ENCODE measurements at places on chromosomes 1 and 21.

GRCh38 chr1:218347336-218347722, 2.2 kb downstream of the TGFB2 start:
- DNase-seq, result peak; percentile 25

GRCh38 chr1:11523746-11524464, 45.0 kb downstream of the DISP3 start:
- DNase-seq, result no peak

- DNase-seq, result peak; percentile 4
These were observed 651 bp downstream of the ZBTB8A start for GRCh38 chr1:32539584-32540571.

GRCh38 chr1:206060844-206061243, 7.9 kb downstream of the RHEX start:
- DNase-seq, result no peak

Measured in C1 segment of cervical spinal cord (tissue), 14 donors.